Adrenal gland (tissue), 19 donors: ENCODE measurements at places on chromosomes 6 and 20. TPM values are rescaled to one million over a fixed set of nuclear protein-coding genes. Genes with fewer than 3 reads are reported as not detected.

SEL1L2 gene
- total RNA-seq: not detected

DNA sequence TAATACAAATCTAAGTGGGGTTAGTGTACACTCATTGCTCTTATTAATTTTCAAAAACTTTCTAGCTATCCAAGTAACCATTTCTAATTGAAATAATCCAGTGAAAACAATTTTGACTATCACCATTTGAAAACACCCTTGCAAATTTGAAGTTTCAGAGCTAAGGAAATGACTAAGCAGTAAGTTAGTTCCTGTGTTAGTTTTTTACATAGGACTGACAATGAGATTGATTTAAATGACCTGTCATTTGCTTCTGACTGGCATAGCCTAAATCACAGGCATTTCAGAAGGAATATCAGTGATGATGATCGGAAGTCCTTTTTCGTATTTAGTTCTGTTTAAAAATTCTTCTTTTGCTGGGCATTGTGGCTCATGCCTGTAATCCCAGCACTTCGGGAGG lies 27.0 kb downstream of the STK4 start:
- no peak for DNase-seq

- no peak for DNase-seq
Measured at GRCh38 chr6:87342829-87343228, 1.8 kb upstream of the C6orf163 start.

DNA sequence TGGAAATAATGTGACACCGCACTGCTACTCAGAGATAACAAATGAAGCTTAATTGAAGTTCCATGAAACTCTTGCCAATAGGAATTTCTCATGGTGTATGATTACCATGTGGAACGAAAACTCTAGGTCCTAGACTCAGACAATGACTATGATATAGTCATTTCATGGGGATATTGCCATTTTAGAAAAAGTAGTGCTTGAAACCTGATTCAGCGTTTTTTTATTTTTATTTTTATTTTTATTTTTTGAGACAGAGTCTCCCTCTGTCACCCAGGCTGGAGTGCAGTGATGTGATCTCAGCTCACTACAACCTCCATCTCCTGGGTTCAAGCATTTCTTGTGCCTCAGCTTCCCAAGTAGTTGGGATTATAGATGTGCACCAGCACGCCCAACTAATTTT lies 253.9 kb downstream of the FARS2 start:
- no peak for DNase-seq

MAS1L gene
- total RNA-seq: not detected

GRCh38 chr20:20195021-20195705 lies 142.8 kb downstream of the CFAP61 start:
- DNase-seq: no peak

NNAT gene
- total RNA-seq: 0.32 TPM
